Stimulated activated CD8-positive, alpha-beta memory T cell treated with anti-CD3 and anti-CD28 coated beads, Interleukin-15, amount 100 ng/mL, for 1 hour (primary cell): ENCODE measurements at places on chromosomes 3 and 15.

GRCh38 chr3:194312186-194312742 is 38.9 kb downstream of the CPN2 start:
- DNase-seq, result no peak

- no peak for DNase-seq
Measured at GRCh38 chr3:52004906-52005395, 9.3 kb upstream of the RPL29 start.

- no peak for DNase-seq
Measured at GRCh38 chr3:194536871-194537637, 50.3 kb upstream of the ATP13A3 start.

GRCh38 chr3:116037954-116038911 is 407.1 kb downstream of the LSAMP start:
- no peak for DNase-seq

- no peak for DNase-seq
Measured at GRCh38 chr3:188262913-188263683, 109.1 kb downstream of the LPP start.

DNA sequence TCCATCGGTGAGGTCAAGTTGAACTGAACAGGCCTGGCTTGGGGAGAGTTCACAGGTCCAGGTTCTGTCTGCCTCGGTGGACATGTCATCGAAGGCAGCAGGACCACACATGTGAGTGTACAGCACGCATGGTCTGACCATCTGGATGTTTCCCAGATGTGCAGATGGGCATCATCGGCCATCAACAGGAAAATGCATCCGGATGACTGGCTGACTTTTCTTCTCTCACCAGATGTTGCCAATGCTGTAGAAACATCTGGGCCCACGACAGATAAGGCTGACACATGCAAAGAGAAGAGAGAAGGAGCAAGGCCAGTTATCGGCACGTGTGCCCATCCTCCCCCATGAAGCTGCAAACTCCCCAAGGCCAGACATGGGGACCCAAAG is 45.1 kb downstream of the NOX5 start:
- DNase-seq, result no peak

DNA sequence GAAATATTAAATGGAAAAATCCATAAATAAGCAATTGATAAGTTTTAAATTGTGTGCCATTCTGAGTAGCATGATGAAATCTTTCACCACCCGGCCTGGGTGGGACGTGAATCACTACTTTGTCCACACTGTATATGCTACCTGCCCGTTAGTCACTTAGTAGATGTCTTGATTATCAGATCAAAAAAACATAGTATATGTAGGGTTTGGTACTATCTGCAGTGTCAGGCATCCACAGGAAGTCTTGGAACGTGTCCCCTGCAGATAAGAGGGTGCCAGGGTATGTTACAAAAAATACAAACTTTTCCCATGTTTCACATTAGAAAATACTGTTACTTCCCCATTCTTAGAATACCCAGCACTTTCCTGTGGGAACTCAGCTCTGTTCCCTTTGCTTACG is 35.2 kb downstream of the FAM81A start:
- DNase-seq, result no peak

DNA sequence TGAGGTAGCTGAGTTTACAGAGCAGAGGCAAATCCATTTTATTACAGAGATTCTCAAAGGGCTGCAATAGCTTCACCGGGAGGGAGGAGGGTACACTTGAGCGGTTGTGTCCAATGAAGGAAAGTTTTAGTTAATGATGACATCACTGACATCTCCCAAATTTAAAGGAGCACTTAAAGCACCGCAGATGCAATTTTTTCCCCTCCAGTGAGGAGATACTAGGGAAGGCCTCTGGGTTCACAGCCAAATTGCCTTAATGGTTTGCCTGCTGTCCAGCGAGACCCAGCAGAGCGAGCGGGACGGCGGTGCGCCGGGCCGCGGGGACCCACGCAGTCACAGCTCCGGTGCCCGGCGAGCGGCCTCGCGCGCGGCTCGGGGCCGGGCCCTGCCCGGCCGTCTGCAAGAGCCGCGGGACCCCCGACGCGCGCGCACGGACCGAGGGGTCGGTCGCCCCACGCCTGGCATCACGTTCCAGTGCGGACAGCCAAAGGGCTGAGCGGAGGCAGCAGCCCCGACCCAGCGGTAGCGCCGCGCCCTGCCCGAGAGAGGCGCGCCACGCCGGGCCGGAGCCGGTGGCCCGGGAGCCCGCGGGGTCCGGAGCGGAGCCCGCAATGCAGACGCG is 160.5 kb upstream of the CHRNA7 start:
- DNase-seq, result no peak

DNA sequence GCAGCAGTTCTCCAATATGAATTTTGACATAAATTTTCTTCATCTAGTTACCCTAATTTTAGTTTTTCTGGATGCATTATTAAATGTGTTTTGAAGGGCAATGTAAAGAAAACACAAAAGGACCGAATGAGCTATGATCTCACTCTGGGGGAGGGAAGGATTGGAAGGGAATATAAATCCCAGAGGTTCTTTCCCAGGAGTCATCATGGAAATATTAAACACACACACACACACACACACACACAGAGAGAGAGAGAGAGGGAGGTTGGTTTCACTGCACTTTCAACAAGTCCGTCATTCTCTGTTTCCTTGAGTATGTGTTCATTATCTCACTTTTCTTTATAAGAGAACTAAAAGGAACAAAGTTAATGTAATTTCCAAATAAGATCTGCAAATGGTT is 70.7 kb upstream of the DCBLD2 start:
- no peak for DNase-seq

GRCh38 chr3:191592105-191592504 is 131.1 kb downstream of the PYDC2 start:
- no peak for DNase-seq

DNA sequence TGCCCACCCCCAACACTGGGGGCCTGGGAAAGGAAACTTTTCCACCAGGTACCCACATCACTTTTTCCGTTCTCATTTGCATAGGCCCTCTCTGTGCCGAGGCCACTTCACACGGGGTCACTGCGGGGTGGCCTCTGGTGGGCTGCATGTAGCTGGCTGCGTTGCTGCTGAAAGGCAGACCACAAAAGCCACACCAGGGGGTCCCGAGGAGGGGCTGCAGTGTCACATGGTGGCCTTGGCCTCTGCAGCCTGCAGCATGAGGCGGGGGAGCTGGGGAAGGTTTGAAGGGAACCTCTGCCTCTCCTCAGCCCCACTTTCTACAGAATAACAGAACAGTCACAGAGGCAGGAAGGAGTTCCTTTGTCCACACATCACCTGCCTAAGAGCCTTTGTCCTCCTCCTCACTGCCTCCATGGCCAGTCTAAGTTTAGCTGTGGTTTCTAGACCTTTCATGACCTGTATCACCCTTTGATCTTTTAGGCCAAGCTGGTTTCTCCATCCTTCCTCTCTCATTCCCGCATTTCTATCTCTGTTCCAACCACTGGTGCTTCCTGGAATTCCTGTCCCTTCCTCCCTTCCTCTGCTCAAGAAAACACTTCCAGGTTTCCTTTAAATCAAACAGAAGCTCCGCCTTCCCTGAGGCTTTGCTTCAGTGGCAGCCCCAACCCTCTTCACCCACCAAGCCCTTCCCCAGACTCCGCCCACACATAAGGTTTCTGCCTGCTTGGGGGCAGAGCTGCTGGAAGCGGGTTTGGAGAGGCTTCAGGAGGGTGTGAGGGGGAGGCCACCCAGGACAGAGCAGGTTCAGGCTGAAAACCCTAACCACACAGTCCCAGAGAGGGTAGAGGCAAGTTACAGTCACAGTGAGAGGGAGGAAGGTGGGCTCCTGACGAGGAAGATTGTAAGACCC is 150.7 kb upstream of the TLE3 start:
- no peak for DNase-seq

GRCh38 chr3:194092881-194093301 is 43.1 kb upstream of the HES1 start:
- no peak for DNase-seq

GRCh38 chr15:77546050-77546501 is 86.6 kb downstream of the LINGO1 start:
- DNase-seq, result no peak

DNA sequence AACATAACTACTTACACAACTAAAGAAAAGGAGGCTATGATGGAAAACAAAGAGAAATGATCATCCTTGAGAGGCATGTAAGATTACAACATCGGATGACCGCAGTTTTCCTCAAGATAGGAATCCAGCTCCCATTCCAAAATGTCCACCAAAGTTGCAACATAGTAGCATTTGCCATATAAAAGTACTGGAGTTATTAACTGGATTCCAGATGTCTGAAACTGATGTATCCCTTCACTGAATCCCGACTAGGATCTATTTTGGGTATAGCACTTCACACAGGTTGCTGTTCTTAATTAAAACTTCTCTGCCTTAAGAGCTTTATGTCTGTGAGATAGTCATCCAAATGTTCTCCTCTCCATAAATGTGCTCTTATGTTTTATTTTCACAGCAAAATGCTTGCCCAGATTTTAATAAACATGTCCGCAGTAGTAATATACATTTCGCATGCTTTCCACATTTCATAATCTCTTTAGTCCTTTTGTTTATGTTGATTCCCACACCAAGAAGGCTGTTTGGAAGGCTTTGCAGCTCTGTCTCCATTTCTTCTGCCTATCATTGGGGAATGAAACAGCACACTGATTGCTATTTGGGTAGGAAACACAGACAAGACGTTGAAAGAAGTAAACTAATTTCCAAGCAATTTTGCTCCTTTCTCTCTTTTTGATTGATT is 716.5 kb upstream of the CFAP20DC start:
- no peak for DNase-seq

DNA sequence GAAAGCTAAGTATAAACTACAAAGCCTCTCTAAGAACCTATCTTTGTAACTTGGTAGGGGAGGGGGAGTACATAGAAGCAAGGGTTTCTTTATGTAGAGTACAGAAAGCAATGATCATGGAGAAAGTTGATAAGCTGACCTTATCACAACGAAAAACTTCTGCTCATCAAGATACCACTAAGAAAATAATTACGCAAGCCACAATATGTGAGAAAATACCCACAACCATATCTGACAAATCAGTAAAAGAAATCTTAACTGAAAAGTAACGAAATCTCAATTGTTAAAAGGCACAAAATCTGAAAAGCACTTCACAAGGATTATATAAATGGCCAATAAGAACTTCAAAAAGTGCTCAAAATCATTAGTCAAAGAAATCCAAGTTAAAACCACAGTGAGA is 35.1 kb upstream of the RPS17 start:
- no peak for DNase-seq

GRCh38 chr3:150036780-150037179 is 66.1 kb upstream of the PFN2 start:
- no peak for DNase-seq

DNA sequence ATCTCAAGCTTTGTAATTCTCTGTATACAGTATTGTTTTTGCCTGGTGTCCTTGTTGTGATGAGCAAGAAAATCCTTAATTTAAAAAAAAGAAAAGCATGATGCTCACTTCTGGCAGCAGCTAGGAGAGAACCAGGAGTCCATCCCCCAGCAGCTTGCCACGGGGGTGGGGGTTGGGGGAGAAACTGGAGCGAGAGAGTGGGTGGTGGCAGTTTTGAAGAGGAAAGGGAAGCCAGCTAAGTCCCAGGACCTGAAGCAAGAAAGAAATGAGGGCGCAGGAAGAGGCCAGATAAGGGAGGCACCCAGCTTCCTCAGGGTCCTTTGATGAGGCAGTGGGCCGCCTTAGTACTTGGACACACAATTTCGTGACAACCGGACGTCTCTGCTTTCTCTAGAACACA is 23.5 kb downstream of the CHAC1 start:
- no peak for DNase-seq

GRCh38 chr15:94620632-94621031 is 389.3 kb downstream of the MCTP2 start:
- no peak for DNase-seq

DNA sequence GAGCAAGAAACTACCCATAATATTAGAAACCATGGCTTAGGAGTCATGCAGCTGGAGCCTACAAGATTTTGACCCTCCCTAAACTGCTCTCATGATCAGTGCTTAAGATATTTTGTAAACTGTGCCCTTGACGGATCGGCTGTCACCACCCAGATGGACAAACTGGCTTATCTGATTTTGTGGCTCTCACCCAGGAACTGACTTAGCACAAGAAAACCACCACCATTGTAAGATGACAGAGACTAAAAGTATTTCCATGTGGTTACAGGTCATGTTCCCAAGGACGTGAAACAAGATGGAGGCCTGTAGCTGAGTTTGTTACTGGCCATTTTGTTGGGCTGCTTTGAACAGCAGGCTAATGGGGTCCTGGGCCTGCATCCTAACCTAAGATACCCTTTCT is 940.9 kb downstream of the OTOL1 start:
- no peak for DNase-seq

GRCh38 chr3:123483146-123483545 is 34.3 kb upstream of the ADCY5 start:
- no peak for DNase-seq

- DNase-seq, result no peak
Measured at GRCh38 chr3:131393051-131393450, 11.5 kb downstream of the NUDT16 start.

- no peak for DNase-seq
Measured at GRCh38 chr3:47034868-47035489, 55.5 kb downstream of the NBEAL2 start.

- no peak for DNase-seq
Measured at GRCh38 chr3:183518491-183519251, 36.8 kb downstream of the KLHL6 start.

DNA sequence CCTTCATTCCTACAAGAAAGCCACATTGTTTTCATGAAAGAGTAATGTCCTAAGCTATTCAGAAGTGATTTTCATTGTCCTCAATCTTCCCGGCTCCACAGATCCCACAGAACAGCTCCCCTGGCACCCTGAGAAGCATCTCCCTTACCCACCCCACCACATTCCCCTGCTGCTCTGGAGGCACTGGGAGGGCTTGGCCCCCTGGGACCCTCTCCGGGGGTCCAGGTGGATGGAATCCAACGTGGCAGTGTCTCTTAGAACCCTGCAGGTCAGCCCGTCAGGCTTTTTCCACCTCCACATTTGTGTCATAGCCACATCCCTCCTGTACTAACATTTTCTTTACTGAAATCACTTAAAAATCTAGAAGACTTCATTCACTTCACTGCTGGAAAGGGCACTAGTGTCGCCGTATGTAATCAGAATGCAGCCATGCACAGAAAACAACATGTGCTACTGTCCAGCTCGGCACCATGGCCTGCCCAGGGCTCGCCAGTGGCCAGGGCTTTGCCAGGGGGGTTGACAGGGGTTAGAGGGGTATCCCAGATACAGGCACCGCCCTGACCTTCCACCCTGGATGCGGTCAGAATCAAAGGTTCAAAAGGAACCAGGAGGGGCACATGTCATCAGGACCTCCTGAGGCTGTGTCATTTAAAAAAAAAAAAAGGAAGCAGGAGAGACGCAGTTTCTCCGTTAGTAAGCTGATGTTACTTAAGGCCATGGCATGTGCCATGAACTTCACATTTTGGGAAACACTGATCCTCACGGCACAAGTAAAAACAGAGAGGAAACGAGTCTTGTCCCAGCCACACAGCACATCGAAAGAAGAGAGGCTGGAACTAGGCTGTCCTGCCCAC is 106.3 kb downstream of the LSM3 start:
- DNase-seq, result no peak

DNA sequence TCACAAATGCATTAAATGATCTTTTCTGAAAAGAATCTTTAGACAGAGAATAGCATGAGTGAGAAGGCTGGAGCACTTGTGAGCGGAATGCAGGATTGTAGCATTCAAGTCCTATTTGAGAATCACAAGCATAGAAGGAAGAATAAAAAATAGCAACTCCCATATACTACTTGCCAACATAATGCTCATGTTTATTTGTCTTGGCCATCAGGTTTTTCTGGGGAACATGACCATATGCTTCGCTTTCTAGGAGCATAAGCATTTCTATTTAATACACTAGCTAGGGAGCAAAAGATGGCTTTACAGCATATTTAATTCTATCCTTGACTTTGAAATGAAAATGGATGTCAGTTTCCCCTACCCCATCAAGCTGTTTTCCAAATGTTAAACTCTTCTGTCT is 170.3 kb upstream of the MITF start:
- no peak for DNase-seq
